HS-5 (cell line): ENCODE measurements at places on chromosomes 6 and 20.

DNA sequence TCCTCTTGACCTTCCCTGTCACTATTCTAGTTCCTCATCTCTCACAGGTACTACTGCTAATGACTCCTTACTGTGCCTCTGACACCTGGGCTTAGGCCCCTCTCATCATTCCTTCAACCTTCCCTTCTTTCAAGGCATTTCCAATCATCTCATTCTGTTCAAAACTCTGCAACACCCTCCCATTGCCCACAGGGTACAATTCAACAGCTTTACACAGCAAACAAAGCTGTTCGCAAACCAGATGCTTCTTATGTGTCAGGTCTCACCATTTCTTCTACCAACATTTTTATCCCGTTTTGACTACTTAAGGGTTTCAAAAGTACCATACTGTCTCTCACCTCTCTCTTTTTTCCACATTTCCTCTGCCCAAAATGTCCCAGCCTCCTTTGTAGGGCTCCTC is 84.4 kb upstream of the ID4 start:
- no peak for DNase-seq

DNA sequence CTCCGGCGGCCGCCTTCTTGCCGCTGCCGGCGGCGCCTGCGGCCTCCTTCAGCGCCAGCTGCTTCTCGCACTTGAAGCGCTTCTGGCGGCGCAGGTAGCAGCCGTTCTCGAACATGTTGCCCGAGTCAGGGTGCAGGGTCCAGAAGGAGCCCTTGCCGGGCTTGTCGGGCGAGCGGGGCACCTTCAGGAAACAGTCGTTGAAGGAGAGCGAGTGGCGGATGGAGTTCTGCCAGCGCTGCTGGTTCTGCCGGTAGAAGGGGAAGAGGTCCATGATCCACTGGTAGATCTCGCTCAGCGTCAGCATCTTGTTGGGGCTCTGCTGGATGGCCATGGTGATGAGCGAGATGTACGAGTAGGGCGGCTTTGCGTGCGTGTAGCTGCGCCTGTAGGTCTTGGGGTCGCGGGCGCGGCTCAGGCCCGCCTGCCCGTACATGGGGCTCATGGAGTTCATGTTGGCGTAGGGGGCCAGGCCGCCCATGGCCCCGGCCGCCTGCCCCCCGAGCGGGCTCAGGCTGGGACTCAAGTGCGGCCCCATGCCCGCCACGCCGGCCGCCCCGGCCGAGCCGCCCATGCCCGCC is 1.9 kb downstream of the FOXA2 start:
- no peak for DNase-seq

DNA sequence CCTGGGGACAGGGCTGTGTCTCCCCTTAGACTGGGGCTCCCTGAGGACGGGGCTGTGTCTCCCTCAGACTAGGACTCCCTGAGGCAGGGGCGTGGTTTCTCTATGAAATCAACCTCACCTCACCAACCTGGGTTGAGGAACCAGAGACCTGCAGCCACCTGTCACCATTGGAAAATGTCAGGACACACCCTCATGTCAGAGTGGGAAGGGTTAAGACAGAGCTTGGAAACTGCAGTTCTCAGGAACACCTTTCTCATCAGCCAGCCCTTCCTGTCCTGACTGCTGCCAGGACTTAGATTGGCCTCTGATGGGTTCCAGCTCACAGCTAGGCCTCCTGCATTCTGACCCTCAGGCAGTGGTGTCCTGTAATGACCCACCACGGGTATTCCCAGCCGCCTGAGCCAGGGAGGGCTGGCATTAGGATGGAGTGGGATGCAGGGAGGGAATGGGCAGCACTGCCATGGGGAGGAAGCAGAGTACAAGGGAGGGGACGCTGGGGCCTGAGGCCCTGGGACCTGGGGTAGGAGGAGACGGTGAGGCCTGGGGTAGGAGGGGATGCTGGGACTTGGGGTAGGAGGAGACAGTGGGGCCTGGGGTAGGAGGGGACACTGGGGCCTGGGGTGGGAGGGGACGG is 76.3 kb downstream of the MRPL14 start:
- DNase-seq, result no peak

DNA sequence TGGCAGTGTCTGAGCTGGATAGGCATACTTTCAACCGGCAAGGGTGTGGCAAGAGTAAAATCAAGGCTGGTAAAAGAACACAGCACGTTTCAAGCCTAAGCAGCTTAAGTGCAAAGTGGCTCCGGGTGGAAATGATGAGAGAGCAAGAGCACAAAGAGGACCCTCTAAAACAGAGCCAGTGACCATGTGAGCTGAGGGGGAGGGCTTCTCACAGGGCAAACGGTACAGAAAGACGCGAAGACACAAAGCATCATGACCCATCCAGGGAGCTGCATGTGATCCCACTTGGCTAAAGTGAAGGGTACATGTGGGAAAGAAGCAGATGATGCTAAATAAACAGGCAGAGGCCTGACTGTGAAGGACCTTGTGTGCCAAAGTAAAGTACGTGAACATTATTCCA is 25.7 kb downstream of the FKBP5 start:
- DNase-seq, result no peak

GRCh38 chr6:161068321-161068741 is 76.8 kb downstream of the MAP3K4 start:
- no peak for DNase-seq

DNA sequence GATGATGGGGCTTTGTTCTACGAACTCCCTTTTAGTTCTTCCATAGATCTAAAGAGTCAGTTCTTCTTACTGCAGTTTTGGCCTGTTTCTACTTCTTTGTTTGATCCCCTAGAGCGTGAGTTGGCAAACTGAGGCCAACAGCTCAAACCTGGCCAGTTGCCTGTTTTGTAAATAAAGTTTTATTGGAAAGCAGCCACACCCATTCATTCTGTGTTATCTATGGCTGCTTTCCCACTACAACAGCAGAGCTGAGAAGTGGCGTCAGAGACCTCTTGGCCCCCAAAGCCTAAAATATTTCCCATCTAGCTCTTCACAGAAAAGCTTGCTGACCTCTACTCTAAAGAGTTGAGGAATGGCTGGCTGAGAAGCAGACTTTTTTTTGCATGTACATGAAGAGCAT is 52.2 kb downstream of the EYA2 start:
- no peak for DNase-seq

DNA sequence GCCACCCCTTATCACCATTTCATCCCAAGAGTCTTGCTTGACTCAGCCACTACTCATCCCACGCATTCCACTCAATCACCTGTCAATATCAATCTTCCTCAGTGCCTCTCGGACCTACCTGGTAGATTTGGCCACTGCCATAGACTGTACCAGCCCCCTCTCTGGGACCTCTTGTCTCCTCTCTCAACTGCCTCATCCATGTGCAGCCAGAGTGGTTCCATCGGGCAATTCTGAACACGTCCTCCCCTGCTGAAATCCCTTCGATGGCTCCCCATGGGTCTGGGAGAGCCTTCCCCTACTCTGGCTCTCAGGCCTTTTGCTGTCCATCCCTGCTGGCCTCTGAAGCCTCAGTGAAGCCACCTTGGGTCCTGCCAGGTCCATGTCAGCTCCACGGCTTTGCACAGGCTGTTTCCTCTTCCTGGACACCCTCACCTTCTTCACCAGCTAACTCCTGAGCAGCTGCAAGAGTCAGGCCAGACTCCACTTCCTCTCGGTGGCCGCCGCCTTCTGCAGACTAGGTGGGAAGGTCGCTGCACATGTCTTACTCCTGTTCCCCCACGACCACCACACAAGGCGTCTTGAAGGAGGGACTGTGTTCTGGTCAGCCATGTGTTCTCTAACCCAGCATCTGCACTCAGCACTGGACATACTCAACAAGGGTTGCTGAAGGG is 120.4 kb downstream of the TOX2 start:
- DNase-seq, result no peak

GRCh38 chr20:6108330-6108729 is 14.5 kb downstream of the FERMT1 start:
- DNase-seq, result no peak

GRCh38 chr6:111843347-111844147 is 29.7 kb downstream of the FYN start:
- DNase-seq, result no peak

DNA sequence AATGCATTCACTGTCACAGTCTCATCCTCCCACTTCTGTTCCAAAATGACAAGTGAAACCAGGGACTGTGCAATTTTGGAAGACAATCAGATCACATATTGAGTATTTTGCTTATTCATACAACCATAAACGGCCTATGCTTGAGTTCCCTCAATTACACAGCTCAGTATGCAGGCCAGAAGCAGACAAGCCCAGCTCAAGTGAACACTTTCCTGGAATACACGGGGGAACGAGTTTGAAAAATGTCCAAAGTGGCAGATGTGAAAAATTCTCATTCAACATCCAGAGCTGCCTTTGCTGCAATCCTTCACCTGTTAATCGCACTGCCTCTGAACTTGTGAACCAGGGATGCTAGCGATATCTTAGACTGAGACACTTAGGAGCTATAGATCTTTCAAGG is 190.2 kb downstream of the COL9A1 start:
- no peak for DNase-seq

DNA sequence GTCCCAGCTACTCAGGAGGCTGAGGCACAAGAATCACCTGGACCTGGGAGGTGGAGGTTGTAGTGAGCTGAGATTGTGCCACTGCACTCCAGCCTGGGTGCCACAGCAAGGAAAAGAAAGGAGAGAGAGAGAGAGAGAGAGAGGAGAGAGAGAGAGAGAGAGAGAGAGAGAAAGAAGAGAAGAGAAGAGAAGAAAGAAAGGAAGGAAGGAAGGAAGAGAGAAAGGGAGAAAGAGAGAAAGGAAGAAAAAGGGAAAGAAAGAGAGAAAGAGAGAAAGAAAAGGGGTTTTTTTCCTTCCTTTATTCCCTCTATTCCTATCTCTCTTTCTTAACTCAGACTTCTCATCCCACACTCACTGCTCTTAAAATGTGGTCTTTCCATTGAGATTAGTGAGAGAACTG is 238.7 kb upstream of the PRDM1 start:
- no peak for DNase-seq

DNA sequence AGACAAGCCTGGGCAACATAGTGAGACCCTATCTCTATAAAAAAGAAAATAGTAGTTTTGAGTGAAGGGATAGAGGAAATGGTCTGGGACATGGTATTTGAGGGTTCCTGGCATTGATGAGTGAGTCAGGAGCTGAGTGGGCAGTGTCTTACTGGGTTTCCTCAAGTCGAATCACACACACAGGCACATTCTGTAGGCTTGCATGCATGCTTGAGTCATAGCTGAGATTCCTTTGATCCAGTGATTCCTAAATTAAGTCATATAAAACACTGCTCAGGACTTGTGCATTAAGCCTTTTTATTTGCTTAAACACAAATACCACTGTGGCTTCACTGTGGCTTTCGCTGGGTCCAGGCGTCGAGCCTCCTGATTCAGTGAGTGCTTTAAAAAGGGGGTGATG is 71.8 kb upstream of the TMEM181 start:
- DNase-seq, result peak; percentile 91

DNA sequence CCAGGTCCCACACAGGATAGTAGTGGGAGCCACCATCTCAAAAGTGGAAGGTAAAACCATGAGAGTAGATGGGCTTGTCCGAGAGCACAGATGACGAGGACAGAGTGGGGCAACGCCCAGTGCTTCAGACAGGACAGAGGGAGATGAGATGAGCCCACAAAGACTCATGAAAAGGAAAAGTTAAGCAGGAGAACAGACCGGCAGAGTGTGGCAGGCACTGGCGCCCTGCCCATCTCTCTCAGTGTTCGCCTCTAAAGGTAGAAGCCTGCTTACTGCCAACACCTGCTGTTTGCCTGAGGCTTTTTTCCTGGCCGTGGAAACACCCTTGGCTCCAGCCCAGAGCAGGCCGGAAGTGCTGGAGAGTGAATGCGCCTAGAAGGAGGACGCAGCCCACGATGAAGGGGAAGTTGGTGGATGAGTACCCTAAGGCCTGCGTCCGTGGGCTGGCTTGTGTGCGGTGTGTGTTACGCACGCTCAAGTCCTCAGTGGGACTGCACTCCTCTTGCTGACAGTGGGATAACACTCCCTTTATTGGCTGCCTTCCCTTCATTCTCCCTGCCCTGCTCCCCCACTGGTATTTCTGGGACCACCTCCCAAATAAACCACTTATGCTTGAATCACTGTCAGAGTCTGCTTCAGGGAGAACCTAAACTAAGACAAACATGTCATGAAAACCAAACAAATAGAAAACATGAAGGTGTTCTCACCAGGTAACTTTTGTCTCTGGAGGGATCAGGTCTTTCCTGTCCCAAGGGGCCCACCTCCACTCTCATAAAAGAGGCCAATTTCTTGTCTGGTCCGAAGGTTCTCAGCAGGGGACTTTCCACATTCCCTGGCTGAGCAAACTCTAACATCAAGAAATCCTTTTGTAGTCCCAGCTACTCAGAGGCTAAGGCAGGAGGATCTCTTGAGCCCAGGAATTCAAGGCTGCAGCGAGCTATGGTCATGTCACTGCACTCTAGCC is 9.1 kb upstream of the FOXP4 start:
- DNase-seq, result no peak

DNA sequence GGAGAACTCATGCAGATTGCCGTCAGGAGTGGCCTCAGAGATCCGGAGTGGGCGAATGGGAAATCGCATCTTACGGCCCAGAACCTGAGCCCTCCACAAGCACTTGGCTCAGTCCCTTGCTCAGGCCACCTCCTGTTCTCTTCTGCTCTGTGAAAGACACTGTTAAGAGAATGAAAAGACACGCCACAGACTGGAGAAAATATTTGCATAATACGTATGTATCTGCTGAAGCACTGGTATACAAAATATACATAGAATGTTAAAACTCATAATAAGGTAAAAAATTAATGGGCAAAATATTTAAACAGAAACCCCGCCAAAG is 838 bp upstream of the POM121L2 start:
- DNase-seq, result no peak

DNA sequence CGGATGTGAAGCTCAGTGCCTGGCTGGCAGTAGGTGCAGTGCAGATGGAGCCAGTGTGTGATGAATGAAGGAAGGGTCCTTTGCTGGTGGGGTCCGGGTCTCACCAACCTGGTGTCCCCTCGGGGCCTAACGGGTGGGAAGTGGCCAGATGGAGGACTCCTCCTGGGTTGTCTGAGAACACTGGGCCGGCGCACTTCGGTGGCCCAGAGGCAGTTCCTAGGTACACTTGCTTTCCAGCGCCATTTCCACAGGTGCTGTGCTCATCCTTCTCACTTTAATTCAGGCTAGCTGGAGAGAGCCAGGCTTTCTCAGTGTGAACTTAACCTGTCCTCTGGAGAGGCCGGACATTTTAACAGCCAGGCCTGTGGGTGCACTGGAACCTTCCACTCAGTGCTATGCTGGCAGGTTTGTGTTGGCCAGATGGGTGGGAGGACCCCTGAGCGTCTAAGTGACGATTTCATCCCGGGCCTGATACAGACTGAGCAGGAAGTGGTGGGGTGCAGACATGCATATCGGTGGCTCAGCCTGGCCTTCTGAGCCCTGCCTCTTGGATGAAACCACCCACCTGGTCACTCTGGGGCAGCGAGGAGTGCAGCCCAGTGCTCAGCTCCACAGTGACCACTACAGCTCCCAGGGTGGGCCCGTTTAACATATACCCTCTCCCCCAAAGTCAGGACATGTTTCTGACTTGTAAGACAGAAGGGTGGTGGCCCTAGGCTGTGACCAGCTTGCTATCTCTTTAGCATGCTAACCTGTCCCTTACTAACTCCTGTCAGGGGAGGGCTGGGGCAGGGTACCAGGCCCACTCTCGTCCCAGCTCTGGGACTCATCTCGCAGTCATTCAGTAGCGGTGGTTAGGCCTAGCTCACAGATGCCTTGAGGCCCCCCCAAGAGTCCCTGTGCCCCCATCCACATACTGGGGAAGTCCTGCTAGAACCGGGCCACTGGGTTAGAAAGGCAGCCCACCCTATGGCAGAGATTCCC is 8.2 kb upstream of the PYGB start:
- DNase-seq, result no peak
